Peyer's patch (tissue), 4 donors: ENCODE measurements at places on chromosomes 12 and 14. TPM values are rescaled to one million over a fixed set of nuclear protein-coding genes. Genes with fewer than 3 reads are reported as not detected.
A peak's percentile ranks its signal among the peaks of the same experiment; 100 is the strongest.

GRCh38 chr12:52180971-52181628, 10.7 kb downstream of the KRT80 start:
- DNase-seq = no peak

DNA sequence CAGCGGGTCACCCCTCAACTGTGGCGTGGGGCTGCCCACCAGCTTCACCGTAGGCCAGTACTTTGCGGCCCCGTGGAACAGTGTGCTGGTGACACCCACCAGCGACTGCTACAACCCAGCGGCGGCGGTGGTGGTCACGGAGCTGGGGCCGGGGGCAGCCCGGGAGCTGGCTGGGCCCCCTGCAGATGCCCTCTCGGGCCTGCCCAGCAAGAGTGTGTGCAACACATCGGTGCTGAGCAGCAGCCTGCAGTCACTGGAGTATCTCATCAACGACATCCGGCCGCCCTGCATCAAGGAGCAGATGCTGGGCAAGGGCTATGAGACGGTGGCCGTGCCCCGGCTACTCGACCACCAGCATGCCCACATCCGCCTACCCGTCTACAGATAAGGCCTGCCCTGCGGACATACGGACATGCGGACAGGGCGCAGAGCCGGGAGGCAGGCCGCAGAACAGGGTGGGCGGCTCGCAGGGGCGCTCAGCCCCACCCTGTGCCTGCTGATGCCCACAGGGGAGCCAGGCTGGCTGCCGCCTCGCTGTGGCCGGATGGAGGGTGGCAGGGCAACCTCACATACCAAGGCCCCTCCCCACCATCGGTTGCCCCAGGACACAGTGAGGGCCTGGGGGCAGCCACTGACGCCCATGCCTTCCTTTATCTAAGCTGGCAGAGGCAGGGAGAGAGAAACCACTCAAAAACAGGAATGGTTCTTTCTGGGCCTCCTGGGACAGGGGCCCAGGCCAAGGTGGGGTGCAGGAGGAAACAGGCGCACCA, 55.5 kb downstream of the FAM222A start:
- DNase-seq = no peak

PHETA1 gene
- 57.5 TPM for total RNA-seq

DNA sequence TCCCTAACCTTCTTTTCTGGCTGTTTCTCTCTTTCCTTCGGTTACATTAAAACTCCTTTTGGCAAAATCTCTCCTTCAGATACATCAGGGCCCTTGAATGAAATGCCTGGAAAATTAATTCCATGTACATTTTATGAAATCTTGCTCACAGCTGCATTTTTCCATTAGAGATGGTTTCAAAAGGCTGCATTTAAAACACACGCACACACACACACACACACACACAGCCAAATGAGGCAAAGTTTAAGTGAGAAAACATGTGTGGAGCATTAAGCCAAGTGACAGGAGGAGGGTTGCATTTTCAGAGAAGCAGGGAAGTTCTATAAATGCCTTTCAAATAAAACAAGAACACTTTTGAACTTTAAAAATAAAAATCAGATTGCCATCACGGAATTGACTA, 216.4 kb downstream of the LRIG3 start:
- DNase-seq = no peak

DNA sequence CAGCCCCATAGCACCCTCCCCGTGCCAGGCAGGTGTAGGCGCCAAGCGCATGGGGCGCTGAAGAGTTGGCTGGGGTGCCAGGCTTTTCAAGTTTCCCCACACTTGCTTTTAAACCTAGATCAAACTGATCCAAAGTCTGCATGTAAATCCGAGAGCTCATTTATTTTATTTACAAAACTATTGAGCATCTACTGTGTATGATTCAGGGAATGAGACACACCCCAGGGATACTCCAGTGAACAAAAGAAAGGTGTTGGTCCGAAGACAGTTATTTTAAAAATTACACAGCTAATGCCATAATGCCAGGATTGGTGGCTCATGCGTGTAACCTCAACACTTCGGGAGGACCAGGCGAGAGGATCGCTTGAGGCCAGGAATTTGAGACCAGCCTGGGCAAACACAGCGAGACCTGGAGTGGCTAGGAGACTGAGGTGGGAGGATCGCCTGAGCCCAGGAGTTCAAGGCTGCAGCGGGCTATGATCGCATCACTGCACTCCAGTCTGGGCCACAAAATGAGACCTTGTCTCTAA, 780 bp upstream of the SLC41A2 start:
- no peak for DNase-seq

DNA sequence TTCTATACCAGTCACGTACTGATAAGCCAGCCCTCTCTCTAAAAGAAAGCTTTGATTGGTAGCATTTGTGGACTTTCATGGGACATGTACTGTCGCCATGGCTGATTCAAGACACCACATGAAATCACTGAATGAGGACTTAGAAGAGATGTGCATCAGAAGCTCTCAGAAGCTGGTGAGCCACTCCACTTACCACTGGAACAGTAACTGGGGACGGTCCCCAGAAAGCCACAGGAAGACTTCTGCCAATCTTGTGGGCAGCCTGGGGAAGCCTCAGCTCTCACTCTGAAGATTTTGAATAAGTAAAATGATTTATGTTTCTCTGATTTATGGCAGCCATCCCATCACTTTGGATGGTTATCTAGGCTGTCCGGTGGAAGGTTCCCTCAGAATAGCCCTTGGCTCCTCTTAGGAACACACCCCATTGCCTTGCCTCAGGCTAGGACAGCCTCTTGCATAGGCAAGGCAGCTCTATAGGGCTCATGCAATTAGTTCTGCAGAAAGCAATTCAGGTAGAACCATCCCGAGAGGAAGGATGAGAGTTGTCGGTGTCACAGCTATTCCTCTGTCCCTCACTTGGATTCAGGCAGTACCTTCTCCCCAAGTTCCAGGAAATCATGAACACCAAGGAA, 9.8 kb downstream of the DHRS1 start:
- no peak for DNase-seq

- peak; percentile 11 for DNase-seq
Observed at GRCh38 chr14:105911006-105911847, 384.8 kb downstream of the TMEM121 start.

DNA sequence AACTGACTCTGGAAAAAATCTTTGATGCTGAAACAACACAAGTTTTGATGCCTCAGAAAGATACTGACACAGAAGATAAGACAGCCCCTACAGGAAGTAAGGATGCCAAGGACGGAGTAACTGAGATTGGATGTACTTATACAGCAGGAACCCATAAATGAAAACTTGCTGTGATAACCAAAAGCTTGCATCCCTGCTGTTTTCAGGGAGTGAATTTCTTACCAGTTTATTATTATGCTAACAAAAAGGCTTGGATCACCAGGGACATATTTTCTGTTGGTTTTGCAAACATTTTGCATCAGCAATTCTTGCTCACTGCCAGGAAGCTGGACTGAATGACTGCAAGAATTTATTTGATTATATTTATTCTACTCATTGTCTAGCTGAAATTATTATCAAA, 197.7 kb downstream of the NAV3 start:
- no peak for DNase-seq

DNA sequence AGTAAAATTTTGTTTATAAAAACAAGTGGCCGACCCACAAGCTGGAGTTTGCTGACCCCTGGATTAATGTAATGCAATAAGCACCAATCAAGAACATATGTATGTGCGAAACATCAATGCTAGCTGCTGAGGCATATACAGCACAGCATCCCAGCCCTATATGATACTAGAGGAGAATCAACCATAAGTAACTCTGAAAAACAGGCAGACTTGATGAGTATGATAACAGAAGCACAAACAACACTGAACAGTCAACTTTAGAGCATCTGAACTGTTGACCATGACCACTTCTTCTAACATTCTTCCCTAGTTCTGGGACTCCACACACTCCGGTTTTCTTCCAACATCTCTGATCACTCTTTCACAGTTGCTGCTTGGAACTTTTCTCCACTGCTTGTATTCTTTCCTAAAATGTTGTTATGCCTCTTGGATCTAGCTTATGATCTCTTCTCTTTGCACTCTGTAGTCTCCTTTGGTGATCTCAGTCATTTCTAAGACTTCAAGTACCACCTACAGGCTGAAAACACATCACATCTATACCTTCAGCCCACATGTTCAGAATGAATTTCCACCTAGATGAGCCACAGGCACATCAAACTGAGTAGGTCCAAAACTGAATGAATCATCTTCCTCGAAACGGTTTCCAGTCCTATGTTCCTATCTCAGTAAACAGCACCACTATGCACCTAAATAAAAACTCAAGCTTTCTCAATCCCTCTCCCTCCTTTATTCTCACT, 57.2 kb downstream of the STXBP6 start:
- no peak for DNase-seq

DNA sequence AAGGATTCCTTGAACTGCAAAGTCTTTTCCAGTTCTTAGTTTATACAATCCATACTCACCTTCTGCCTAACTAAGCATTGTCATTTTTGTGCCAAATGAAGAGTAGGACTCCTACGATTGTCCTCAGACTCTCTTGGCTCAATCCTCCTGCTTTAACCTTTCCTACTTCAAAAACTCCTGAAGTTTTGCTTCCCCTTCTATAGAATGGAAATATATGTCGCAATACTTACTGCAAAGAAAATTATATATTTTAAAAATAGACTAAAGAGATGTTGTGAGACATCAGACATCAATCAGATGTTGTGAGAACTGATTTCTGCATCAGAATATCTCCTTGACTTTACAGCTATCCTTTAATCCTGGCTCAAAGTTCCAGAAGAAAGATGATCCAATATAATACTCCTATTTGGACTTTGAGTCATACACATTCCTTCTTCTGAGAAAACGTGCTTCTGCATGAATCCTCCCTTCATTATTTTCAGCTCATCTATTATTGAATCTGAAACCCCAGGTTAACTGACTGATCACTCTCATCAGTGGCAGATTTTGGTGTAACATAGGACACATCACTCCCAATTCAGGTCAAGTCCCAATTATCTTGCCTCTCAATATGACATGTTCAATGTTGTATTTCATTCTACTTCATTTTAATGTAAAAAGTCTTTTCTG, 48.8 kb downstream of the A2M start:
- DNase-seq = no peak

KRT71 gene
- not detected for total RNA-seq

CCDC177 gene
- total RNA-seq = not detected

GRCh38 chr12:93705237-93705636, 28.1 kb downstream of the CRADD start:
- DNase-seq = no peak

C1R gene
- 151 TPM for total RNA-seq

SERPINA9 gene
- not detected for total RNA-seq

IAPP gene
- total RNA-seq = not detected
